ENCODE measurements at places on chromosomes 16 and 17. TPM values are rescaled to one million over a fixed set of nuclear protein-coding genes. Genes with fewer than 3 reads are reported as not detected.

DNA sequence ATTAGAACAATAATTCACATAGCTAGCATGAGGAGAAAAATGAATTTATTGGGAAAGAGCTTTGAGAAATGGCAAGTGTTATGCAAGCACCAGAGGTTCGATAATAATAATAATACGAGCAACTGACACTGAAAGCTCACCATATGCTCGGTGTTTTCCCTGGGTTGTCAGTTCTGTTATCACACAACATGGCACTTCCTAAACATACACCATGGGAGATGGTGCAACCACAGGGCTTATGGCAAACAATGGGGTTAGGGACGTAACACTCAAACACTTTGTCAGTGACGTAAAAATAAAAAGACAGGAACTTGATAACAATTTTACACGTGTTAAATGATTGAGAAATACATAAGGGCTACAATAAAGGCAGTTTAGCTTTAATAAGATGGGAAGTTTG is 23.7 kb downstream of the OR1D5 start:
- no peaks in the 10 kb centered on the region for H3K4me1 ChIP-seq
- H3K36me3 ChIP-seq = no peaks in the 10 kb centered on the region
- DNase-seq = no peak
- H3K4me3 ChIP-seq = no peak overlapping the region
- H3K27me3 ChIP-seq = peaks cover 3% of the 10 kb centered on the region

GRCh38 chr17:41060052-41060604 is at the start of gene KRTAP2-3:
Gene KRTAP2-3, minus strand, starts transcription at chr17:41060114. Its CDS starts 64 bp downstream, at chr17:41060050.
- peak within 1 kb of the TSS; percentile 96 for H3K27ac ChIP-seq
- H3K27me3 ChIP-seq = no peaks in the 10 kb centered on the region
- peaks cover 45% of the 10 kb centered on the region for H3K4me1 ChIP-seq
- H3K36me3 ChIP-seq = no peaks in the 10 kb centered on the region
- no peak within 1 kb of the TSS for H3K4me3 ChIP-seq

Gene HASPIN
- 2.4 TPM for total RNA-seq

GRCh38 chr16:56332464-56333079 is 92.8 kb downstream of the AMFR start:
- no peaks in the 10 kb centered on the region for H3K36me3 ChIP-seq
- no peaks in the 10 kb centered on the region for H3K4me1 ChIP-seq
- no peak overlapping the region for H3K27ac ChIP-seq
- no peaks in the 10 kb centered on the region for H3K27me3 ChIP-seq
- H3K4me3 ChIP-seq = no peak overlapping the region

GRCh38 chr16:68387301-68387700 is 61.0 kb downstream of the SMPD3 start:
- peaks cover 4% of the 10 kb centered on the region for H3K27me3 ChIP-seq
- H3K36me3 ChIP-seq = no peaks in the 10 kb centered on the region
- H3K4me3 ChIP-seq = no peak overlapping the region
- no peaks in the 10 kb centered on the region for H3K4me1 ChIP-seq

GRCh38 chr17:78759203-78759968 is 22.7 kb downstream of the CYTH1 start:
- no peak overlapping the region for H3K4me3 ChIP-seq
- no peaks in the 10 kb centered on the region for H3K36me3 ChIP-seq
- no peak overlapping the region for H3K27ac ChIP-seq
- H3K27me3 ChIP-seq = no peaks in the 10 kb centered on the region

Gene HSD17B1
- 1.5 TPM for total RNA-seq

Gene CHAD
- total RNA-seq = not detected

GRCh38 chr17:44217738-44218343 is 1.6 kb downstream of the UBTF start:
- H3K4me3 ChIP-seq = peak overlapping the region; percentile 73
- H3K36me3 ChIP-seq = peaks cover 24% of the 10 kb centered on the region
- no peaks in the 10 kb centered on the region for H3K27me3 ChIP-seq
- H3K4me1 ChIP-seq = peaks cover 23% of the 10 kb centered on the region

GRCh38 chr16:8847145-8847544 is 21.7 kb downstream of the CARHSP1 start:
- H3K4me3 ChIP-seq = no peak overlapping the region
- no peak for DNase-seq
- H3K27me3 ChIP-seq = no peaks in the 10 kb centered on the region
- H3K36me3 ChIP-seq = peaks cover 16% of the 10 kb centered on the region

DNA sequence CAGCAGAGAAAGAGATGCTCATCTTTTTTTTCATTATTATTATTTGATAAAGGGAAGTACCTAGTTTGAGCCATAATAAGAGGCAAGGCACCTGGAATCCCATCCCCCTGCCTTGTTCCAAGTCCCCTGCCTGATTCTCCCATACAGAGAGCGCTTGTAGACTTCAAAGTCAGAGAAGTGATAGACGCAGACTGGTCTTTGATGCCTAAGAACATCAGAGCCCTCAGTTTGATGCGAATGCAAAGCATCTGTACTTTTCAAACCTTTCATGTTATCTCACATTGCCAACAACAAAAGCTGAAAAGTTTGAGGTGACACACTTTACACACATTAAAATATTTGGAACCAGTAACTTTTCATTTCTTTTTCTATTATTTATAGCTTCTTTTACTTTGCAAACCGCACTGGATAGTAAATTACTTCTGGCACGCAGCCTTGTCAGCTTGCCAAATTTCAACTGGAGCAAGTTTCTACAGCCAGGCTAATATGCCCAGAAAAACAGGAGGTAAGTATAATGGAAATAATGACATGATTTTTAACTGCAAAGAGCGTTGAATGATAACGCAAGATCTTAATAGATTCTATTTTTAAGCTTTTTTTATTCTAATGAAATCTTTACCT is 5.9 kb upstream of the UTP6 start:
- no peak overlapping the region for H3K4me3 ChIP-seq
- peaks cover 7% of the 10 kb centered on the region for H3K4me1 ChIP-seq
- no peaks in the 10 kb centered on the region for H3K27me3 ChIP-seq
- peak; percentile 69 for DNase-seq

Gene CFAP119
- 4.0 TPM for total RNA-seq

- no peaks in the 10 kb centered on the region for H3K27me3 ChIP-seq
- H3K27ac ChIP-seq = peak overlapping the region; percentile 70
- peak; percentile 90 for DNase-seq
- H3K36me3 ChIP-seq = no peaks in the 10 kb centered on the region
- H3K4me1 ChIP-seq = peaks cover 24% of the 10 kb centered on the region
Observed at GRCh38 chr17:879546-880442, 97.6 kb downstream of the MRM3 start.

- no peaks in the 10 kb centered on the region for H3K27me3 ChIP-seq
- no peaks in the 10 kb centered on the region for H3K36me3 ChIP-seq
- no peak for DNase-seq
Observed at GRCh38 chr16:62539657-62540056, 503.4 kb upstream of the CDH8 start.

Gene PLXDC1
- total RNA-seq = 8.9 TPM

Gene CEP95
- total RNA-seq = 35.2 TPM

Gene CHD3
- 109 TPM for total RNA-seq

Gene INCA1
- total RNA-seq = 0.82 TPM

Gene ASIC2
- 0.36 TPM for total RNA-seq

GRCh38 chr17:29577001-29577370 is 8.5 kb downstream of the TP53I13 start:
- DNase-seq = no peak
- peaks cover 15% of the 10 kb centered on the region for H3K4me1 ChIP-seq
- H3K36me3 ChIP-seq = peaks cover 2% of the 10 kb centered on the region
- H3K27me3 ChIP-seq = no peaks in the 10 kb centered on the region

- H3K27ac ChIP-seq = no peak overlapping the region
- no peaks in the 10 kb centered on the region for H3K27me3 ChIP-seq
- no peak for DNase-seq
- peaks cover 32% of the 10 kb centered on the region for H3K4me1 ChIP-seq
Observed at GRCh38 chr17:58335779-58336455, 7.3 kb upstream of the TSPOAP1 start.

DNA sequence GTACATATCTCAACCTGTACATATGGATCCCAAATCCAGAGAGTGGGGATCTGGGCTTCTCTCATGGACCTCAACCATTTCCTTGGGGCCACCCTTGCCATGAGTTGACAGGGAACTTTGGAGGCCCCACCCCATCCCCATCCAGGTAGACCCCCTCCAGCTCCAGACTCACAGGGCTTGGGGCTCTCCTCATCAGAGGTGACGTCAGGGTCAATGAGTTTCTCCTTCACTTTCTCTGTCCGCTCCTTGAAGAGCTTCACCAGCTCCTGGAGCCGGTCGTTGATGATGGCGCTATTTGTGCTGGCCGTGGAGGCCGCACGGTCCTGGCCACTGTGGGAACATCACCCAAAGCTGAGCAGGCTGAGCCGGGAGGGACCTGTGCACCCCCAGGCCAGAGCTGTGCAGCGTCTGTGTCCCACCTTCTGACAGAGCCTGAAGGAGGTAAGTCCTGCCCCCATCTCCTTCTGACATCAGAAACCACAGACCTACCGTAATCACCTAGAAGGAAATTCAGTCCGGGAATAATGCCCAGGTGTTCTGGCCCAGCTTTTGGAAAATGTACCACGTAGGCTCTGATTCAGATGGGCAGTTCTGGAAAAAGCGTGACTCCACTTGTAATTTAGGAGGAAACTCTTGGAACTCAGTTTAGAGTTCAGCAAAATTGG is 50.6 kb downstream of the CNGB1 start:
- peaks cover 24% of the 10 kb centered on the region for H3K27me3 ChIP-seq
- H3K36me3 ChIP-seq = no peaks in the 10 kb centered on the region
- no peak for DNase-seq
- no peaks in the 10 kb centered on the region for H3K4me1 ChIP-seq
- H3K27ac ChIP-seq = no peak overlapping the region

Gene DNAAF8
- 2.7 TPM for total RNA-seq

Gene ZFP90
- total RNA-seq = 23.4 TPM

DNA sequence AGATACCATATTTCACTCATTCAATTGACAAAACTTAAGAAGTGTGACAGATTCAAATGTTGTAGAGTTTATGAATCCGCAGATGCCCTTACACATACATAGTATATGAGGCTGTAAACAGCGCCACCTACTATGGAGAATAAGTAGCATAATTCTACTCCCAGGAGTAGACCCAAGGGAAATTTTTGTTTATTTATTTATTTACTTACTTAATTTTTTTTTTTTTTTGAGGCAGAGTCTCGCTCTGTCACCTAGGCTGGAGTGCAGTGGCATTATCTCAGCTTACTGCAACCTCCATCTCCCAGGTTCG is 35.5 kb downstream of the GAN start:
- no peaks in the 10 kb centered on the region for H3K4me1 ChIP-seq
- H3K36me3 ChIP-seq = no peaks in the 10 kb centered on the region
- DNase-seq = no peak

DNA sequence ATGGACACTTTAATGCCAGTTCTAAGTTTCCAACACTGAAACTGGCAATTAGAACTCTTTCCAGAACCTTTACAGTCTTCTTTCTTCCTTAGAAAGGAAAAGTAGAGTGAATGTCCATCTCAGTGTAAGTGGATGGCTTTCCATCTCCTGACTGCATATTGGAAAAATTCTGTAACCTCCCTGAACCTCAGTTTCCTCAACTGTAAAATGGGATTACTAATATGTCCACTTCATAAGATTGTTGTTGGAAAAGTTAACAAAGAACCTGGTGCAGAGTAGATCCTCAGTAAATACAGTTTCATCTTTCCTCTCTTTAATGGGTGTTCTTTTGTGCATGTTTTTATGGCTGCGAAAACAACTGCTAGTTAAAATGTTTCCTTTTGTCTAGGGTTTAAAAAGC is 2.6 kb downstream of the TMEM98 start:
- H3K27ac ChIP-seq = no peak overlapping the region
- no peak overlapping the region for H3K4me3 ChIP-seq
- no peak for DNase-seq
- peaks cover 12% of the 10 kb centered on the region for H3K4me1 ChIP-seq

Gene RTN4RL1
- 0.77 TPM for total RNA-seq

- H3K27me3 ChIP-seq = peaks cover 6% of the 10 kb centered on the region
- no peak overlapping the region for H3K27ac ChIP-seq
- no peaks in the 10 kb centered on the region for H3K4me1 ChIP-seq
- no peak overlapping the region for H3K4me3 ChIP-seq
Observed at GRCh38 chr17:45849536-45849990, 4.9 kb downstream of the SPPL2C start.

DNA sequence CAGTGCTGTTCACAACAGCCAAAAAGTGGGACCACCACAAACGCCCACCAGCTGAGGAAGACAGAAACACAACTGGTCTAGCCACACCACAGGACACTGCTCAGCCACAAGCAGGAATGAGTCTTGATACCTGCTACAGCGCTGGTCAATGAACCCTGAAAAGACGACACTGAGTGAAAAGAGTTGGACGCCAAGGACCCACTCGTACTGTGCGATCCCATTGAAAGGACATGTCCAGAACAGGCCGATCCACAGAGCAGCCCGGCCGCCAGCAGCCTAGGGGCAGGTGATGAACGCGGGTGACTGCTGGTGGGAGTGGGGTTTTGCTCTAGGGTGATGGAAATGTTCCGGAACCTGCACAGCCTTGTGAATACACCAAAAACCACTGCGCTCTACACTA is 10.6 kb upstream of the SLC38A8 start:
- H3K36me3 ChIP-seq = peaks cover 14% of the 10 kb centered on the region
- no peak overlapping the region for H3K27ac ChIP-seq
- DNase-seq = no peak
- H3K27me3 ChIP-seq = no peaks in the 10 kb centered on the region

Gene DEXI
- total RNA-seq = 39.8 TPM

- H3K36me3 ChIP-seq = peaks cover 2% of the 10 kb centered on the region
- peak overlapping the region; percentile 38 for H3K27ac ChIP-seq
- no peaks in the 10 kb centered on the region for H3K27me3 ChIP-seq
- DNase-seq = peak; percentile 81
- H3K4me3 ChIP-seq = no peak overlapping the region
- peaks cover 35% of the 10 kb centered on the region for H3K4me1 ChIP-seq
Observed at GRCh38 chr16:81608523-81609209, 164.1 kb downstream of the CMIP start.

Gene LRRC46
- total RNA-seq = 0.30 TPM

- no peak overlapping the region for H3K4me3 ChIP-seq
- peaks cover 3% of the 10 kb centered on the region for H3K27me3 ChIP-seq
- DNase-seq = no peak
- H3K27ac ChIP-seq = no peak overlapping the region
Observed at GRCh38 chr16:48955837-48956236, 325.8 kb downstream of the CBLN1 start.

Gene ABI3
- 0.31 TPM for total RNA-seq

DNA sequence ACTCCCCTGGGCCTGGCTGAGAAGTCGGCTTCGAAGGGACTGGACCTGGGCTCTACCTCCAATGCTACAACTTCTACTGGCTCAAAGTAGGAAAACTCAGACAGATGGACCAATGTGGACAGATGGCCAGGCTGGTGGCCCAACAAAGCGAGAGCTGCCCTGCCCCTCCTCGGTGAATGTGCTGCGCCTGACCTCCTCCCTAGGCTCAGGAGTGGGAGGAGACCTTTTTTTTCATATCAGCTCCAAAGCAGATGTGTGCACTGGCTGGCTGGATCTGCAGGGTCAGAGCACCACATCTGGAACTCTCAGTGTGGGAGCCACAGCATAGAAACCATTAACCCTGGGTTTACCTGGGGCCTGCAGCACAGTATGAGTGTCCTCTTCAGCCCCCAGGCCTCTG is 20.8 kb downstream of the ATP6V0D1 start:
- H3K27me3 ChIP-seq = no peaks in the 10 kb centered on the region
- H3K4me3 ChIP-seq = no peak overlapping the region
- no peak overlapping the region for H3K27ac ChIP-seq
- DNase-seq = no peak
- H3K36me3 ChIP-seq = no peaks in the 10 kb centered on the region

Gene KCNJ2
- total RNA-seq = 10.2 TPM

Gene ZG16
- not detected for total RNA-seq

Gene TNP2
- not detected for total RNA-seq

- no peaks in the 10 kb centered on the region for H3K36me3 ChIP-seq
- no peak overlapping the region for H3K4me3 ChIP-seq
- H3K27ac ChIP-seq = no peak overlapping the region
- H3K27me3 ChIP-seq = no peaks in the 10 kb centered on the region
- no peak for DNase-seq
Observed at GRCh38 chr16:79320956-79321355, 279.6 kb downstream of the MAF start.
